ENCODE measurements at places on chromosomes 13 and 19.

DNA sequence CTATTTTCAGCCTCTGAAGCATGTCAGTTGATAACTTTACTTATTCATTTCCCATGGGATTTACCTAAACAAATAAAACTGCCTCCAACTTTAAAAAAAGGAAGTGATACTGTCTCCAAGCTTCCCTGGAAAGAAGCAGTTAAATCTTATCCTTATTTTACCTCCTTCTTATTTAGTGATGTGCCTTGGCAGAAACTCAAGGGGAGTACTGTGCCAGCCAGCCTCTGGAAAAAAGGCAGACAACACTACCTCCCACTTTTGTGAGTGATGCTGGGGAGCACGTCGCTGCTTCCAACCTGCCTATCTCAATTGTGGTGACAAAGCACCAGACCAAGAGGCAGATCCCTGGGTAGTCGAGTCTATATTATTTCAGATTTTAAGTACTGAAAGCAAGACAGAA is 765.6 kb downstream of the DIAPH3 start:
- DNase-seq, result no peak

GRCh38 chr19:47813304-47813994 is 8.3 kb upstream of the CRX start:
- DNase-seq, result peak; percentile 59

- no peak for DNase-seq
Measured at GRCh38 chr19:55426042-55426441, 17.1 kb downstream of the SHISA7 start.

DNA sequence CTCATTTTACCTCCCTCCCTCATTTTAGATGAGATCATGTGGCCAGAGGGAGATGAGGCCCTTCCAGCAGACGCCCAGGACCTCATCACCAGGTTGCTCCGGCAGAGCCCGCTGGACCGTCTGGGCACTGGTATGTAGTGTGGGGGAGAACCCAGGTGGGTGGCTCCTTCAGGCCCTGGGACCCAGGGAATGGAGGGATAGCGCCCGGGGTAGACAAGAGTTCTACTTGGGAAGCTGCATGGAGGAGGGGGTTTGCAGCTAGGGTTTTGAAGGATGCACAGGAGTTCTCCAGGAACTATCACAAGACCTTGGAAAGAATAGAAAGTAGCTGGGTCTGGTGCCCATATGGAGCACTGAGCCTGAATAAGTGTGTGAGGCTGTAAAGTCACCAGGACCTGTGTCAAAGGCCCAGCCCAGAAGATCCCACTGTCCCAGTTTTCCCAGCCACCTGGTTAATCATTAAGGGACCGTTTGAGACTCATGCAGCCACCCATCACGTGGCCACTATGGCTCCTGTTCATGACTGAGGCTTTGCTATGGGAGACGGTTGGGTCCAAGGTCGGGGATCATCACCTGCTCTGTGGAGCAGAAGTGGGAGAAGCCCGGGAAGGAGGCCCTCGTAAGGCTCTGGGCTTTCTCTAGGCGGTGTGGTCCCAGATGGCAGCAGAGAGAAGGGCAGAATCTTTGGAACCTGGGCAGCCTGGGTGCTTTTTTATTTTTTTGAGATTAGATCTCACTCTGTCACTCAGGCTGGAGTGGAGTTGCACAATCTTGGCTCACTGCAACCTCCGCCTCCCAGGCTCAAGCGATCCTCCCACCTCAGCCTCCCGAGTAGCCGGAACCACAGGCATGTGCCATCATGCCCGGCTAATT is 17.0 kb upstream of the PIK3R2 start:
- no peak for DNase-seq

GRCh38 chr13:113851480-113851803 is 12.4 kb downstream of the GAS6 start:
- no peak for DNase-seq

DNA sequence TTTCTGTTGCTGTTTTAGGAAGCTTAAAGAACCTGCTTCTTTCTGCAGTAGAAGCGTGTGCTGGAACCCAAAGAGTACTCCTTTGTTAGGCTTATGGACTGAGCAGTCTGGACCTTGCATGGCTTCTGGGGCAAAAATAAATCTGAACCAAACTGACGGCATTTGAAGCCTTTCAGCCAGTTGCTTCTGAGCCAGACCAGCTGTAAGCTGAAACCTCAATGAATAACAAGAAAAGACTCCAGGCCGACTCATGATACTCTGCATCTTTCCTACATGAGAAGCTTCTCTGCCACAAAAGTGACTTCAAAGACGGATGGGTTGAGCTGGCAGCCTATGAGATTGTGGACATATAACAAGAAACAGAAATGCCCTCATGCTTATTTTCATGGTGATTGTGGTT is 103.1 kb downstream of the TNFRSF19 start:
- DNase-seq, result no peak

DNA sequence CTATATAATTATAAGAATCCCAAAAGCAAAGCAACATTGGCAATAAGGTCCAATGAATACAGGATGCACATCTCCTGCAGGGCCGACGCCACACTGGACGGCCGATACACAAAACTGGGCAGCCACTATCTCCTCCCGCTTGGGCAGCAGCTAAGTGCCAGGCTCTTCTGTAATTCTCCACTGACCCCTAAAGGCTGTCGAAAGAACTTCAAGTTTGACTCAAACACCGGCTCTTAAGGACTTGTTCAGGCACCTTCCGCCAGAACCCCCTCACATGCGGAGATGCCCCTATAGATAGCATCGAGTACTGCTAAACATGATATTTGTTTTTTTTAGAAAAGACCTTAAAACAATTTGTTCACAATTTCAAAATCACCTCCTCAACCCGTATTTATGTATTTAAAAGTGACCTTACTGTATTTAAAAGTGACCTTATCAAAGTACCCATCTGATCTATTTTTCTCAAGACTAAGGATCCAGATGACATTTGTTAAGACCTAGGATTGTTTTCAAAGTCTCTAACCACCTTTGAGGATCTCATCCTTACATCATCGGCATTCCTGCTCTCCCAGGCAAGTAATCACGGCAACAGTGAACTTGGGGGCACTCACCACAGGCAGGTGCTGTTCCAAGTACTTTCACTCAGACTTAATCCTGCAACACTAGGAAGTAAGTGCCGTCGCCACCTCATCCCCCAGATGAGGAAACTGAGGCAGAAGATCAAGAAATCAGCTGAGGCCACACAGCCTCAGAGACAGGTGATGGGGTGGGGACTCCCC is 77.8 kb downstream of the TUBGCP3 start:
- no peak for DNase-seq

- DNase-seq, result no peak
Measured at GRCh38 chr13:19769854-19770253, 12.9 kb downstream of the PSPC1 start.

DNA sequence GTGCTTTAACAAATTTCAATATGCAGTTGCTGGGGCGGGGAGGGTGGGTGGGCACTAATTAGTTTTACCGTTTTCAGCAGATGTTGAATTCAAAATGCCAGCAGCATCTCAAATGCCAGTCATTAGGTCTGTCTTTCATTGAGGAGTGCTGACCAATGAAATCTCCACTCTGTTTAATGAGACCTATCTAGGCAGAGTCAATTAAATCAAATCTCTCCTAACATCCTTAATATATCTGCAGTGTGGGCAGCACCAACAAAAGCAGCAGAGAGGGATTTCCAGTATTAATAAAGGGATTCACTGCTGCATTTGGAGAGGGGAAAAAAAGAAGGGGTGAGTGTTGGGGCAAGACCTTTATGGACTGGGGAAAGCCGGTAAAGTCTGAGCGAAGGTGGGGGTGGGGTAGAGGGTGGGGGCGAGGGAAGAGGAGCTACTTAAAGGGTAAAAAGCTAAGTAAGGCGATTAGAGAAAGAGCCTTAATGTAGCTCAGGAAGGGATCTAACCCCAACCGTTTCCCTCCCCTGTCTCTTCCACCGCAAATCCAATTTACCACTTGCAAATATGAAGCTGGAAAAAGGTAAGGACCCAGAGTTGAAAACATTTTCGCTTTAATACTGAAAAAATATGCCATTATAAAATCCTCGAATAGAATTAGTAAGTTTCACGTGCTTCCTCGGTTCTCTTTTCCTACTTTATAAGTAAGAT is 4.5 kb downstream of the SLITRK1 start:
- no peak for DNase-seq

DNA sequence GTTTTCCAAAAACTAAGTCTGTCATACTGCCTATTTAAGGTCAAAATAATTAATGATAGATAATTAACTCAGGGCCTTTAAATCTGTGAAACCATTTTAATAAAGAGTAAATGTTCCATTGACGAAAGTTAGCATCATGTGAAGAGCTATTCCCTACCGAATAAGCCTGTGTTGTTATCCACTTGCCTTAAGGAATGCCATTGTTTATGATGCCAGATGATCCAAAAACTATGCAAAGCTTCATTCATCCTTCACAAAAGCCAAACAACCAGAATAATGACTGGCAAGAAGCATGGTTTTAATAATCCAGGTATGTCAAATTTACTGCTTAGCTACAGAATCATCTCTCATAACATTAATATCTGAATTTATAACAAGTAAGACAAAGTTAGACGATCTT is 6.5 kb upstream of the GPC6 start:
- no peak for DNase-seq

DNA sequence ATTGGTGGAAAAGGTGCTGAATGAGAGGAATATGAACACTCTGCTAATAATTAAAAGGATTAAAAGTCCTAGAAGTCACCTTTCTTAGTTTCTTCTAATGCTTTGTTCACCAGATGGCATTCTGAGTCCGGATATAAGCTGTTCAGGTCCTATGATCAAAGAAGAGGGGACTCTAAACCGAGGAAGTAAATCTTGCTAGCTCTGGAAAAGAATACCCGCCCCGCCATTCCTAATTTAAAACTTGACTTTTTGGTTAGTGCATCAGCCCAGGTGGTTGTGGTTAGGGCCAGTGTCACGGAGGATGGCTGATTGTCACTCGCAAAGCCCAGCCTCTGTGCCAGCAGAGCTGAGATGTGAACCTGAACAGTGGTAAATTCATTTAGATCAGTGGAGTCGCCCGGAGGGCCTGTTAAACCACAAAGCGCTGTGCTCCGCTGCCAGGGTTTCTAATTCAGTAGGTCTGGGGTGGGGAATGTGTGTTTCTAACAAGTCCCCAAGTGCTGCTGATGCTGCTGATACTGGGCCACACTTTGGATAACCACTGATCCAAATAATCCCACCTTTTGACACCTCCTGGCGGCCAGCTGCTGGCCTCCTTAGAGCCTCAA is 425.4 kb downstream of the DCT start:
- DNase-seq, result no peak

DNA sequence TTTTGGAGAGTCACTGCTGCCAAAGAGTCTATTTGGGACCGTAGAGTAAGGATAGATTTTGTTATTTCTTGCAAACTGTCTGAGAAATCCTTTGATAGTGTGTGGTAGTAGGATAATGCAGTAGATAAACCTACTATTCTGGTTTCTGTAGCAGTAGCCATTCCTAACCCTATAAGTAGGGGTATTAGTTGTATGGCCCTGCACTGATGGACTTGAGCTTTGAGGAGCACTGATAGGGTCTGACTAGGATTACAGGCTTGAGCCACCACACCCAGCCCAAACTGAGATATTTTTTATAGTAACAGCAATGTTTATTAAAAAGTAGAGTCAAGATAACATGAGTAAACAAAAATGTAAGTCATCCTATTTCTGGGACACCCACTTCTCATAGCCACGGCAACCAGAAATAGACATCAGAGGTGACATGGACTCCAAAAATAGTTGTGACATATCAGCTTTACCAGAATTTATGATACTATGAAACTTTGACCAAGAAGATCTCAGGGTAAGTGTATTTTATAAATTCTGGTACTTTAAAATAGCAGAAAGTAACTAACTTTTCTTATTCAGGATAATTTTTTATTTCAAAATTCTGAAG is 479.1 kb downstream of the SUCLA2 start:
- no peak for DNase-seq

All from activated CD4-positive, alpha-beta T cell treated with anti-CD3 and anti-CD28 coated beads for 1 hour (primary cell).